Activated T-cell treated with anti-CD3 and anti-CD28 coated beads, Interleukin-2, amount 50 U/mL, for 48 hours (primary cell): ENCODE measurements at places on chromosomes 12 and 14.
A peak's percentile ranks its signal among the peaks of the same experiment; 100 is the strongest.

DNA sequence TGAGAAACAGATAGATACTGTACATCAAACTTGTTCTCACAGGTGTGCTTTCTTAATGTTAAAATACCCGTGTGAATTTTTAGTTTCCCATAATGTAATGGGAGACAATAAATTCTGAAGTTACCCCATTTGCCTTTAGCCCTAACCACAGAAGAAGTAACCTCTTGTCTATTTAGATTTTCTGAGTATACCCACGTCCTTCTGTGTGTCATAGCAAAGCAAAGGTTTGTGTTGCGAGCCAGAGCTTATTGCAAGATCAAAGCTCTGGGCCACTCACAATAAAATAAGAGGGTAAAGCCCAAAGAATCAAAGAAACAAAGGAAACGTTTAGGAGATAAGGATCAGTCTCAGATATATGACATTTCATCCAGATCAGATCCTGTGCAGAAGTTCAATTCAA, 73.9 kb downstream of the BMP4 start:
- no peak for DNase-seq

GRCh38 chr12:114275086-114275485, 130.9 kb downstream of the TBX5 start:
- no peak for DNase-seq

GRCh38 chr12:24244231-24244630, 294.8 kb upstream of the SOX5 start:
- DNase-seq: no peak

DNA sequence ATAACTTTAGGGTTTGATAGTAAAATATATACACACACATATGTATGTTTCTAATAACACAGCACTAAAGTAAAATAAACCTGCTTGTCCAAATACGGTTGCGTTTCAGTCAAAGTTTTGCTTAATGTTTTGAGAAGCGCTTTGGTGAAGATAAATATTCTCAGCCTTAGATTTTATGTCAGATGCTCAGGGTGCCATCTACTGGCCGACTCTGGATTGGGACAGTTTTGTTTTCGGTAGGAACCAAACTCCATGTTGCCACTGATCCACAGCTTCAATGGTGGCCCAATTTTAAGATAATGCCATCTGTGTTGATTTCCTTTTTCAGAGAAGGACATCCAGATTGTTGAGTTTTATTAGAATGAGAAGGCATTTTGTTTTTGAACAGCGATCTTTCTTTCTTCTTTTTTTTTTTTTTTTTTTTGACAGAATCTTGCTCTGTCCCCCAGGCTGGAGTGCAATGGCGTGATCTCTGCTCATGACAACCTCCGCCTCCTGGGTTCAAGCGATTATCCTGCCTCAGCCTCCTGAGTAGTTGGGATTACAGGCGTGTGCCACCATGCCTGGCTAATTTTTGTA, 43.1 kb downstream of the LLPH start:
- DNase-seq: peak; percentile 67

- no peak for DNase-seq
Observed at GRCh38 chr12:101116911-101117310, 93.1 kb downstream of the SLC5A8 start.

GRCh38 chr14:22981876-22982476, 375 bp downstream of the AJUBA start:
- peak; percentile 28 for DNase-seq

DNA sequence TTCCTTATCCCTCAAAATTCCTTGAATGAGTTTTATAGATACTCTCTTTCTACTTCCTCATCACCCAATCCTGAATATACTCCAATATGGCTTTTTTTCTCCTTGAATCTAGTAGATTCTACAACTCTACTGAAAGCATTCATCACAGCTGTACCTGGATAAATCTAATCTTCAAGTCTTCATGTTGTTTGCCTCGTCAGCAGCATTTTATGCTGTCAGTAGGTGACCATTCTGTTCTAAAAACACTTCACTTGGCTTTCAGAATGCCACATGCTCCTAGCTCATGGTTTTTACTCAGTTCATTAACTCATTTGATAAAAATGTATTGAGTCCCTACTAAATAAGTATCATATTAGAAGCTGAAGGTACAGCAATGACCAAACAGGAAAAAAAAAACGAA, 113.3 kb downstream of the NOVA1 start:
- DNase-seq: no peak

DNA sequence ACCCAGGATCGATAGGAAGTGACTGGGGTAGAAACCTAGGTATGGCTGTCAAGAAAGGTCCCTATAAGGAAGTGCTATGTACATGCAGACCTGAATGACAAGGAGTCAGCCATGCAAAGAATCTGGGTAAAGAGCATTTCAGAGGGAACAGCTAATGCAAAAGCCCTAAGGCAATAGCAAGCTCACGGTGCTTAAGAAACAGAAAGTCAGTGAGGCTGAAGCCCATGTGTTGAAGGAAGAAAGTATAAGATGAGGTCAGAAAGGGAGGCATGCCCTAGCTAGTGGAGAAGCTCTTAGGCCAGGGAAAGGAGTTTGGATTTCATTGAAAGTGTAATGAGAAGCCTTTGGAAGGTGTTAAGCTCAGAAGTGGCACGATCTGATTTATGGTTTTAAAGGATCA, 6.0 kb upstream of the ADCY6 start:
- DNase-seq: no peak

GRCh38 chr12:63869656-63870055, 25.2 kb downstream of the SRGAP1 start:
- DNase-seq: no peak

DNA sequence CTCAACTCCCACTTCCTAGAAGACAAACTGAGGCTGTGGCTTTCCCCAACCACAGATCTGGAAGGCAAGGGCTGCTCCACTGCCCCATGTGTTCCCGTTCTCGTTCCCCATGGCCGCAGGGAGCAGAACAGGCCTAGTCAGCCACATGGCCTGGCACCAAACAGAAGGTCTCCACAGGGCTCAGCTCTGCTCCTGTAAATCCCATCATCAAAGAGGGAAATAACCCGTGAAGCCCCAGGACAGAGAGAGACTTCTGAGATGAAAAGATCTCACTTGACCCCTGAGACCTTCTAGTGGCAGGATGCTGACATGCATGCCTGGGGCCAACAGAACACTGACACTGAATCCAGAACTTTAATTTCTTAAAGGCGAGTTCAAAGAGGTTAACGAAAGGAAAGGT, 68.9 kb downstream of the BCL11B start:
- DNase-seq: no peak

DNA sequence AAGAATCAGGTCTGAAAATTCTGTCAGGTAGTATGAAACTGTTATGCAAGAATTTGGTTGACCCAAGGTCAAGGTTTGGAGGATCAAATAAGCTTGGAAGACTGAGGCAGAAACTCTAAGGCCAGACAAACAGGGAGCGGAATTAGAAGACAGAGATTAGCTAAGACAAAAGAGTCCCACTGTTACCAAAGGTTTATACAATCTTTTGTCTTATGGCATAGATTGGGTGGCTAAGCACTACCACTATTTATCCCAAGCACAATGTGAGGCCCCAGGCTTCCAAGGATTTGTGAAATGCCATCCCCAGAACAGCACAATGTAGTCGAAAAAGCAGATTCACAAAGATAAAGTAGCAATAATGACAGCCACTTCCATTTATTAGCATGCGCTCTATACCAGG, 311.2 kb downstream of the SEC23A start:
- no peak for DNase-seq

DNA sequence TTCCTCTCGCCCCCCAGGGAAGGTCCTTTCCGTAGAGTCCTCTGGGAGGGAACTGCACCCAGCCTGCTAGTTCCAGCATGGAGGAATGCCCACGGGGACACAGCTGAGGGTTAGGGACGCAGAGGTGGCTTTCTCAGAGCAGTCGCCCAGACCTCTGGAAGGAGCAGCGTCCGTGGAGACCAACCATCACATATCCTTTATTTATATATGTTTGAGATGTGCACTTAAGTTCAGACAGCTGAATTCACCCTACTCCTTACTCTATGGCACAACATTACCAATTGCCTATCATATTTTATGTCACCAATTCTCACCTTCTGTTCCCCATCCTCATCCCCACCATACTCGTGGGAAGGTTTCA, 305.6 kb upstream of the DIO3 start:
- no peak for DNase-seq
